ENCODE measurements at places on chromosomes 7 and 10. TPM values are rescaled to one million over a fixed set of nuclear protein-coding genes. Genes with fewer than 3 reads are reported as not detected.

- DNase-seq = no peak
Measured at GRCh38 chr10:132429281-132430230, 32.6 kb downstream of the PWWP2B start.

- DNase-seq = no peak
Measured at GRCh38 chr7:29920491-29920890, 69.1 kb downstream of the SCRN1 start.

- no peak for DNase-seq
Measured at GRCh38 chr7:2373646-2374045, 19.0 kb downstream of the EIF3B start.

- no peak for DNase-seq
Measured at GRCh38 chr7:117323305-117323850, 520 bp upstream of the WNT2 start.

- no peak for DNase-seq
Measured at GRCh38 chr7:151381348-151382078, 28.3 kb downstream of the WDR86 start.

DNA sequence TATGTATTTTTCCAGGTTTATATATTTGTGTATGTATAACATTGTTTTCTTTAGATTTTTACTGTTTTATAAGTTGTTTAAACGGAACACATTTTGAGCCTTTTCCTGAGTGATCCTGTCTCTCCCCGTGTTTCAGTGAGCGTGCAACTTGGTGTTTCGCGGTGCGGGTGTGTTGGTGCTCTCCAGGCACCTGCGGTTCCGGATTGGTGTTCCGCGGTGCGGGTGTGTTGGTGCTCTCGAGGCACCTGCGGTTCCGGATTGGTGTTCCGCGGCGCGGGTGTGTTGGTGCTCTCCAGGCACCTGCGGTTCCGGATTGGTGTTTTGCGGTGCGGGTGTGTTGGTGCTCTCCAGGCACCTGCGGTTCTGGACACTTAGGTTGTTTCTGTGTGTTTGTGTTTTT lies 20.6 kb downstream of the DYNC2I1 start:
- no peak for DNase-seq

- DNase-seq = no peak
Measured at GRCh38 chr7:66399566-66399965, 194.4 kb downstream of the TPST1 start.

DNA sequence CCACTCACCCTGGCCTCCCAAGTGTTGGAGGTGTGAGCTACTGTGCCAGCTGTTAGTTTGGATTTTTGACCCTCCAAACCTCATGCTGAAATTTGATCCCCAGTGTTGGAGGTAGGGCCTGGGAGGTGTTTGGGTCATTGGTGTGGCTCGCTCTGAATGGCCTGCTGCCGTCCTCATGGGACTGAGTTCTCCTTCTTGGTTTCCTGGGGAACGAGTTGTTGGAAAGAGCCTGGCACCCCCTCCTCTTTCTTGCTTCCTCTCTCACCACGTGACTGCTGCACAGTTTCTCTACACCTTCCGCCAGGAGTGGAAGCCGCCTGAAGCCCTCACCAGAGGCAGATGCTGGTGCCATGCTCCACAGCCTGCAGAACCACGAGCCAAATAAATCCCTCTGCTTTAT lies 253.5 kb downstream of the PHTF2 start:
- no peak for DNase-seq

- no peak for DNase-seq
Measured at GRCh38 chr10:22245567-22245966, 27.8 kb upstream of the EBLN1 start.

NYAP1 gene
- total RNA-seq = 0.05 TPM

HPS1 gene
- 85.4 TPM for total RNA-seq

Data from activated CD4-positive, alpha-beta memory T cell treated with anti-CD3 and anti-CD28 coated beads, Interleukin-2, amount 10 ng/mL, durations not matched to agents 7 days and 5 days (primary cell).